ENCODE measurements at places on chromosomes 1 and 21.

GRCh38 chr1:116415699-116416533, 42.9 kb downstream of the ATP1A1 start:
- DNase-seq: peak; percentile 49

- no peak for DNase-seq
Measured at GRCh38 chr1:215488850-215489249, 78.3 kb upstream of the KCTD3 start.

- no peak for DNase-seq
Measured at GRCh38 chr1:23661887-23662286, 29.7 kb upstream of the RPL11 start.

DNA sequence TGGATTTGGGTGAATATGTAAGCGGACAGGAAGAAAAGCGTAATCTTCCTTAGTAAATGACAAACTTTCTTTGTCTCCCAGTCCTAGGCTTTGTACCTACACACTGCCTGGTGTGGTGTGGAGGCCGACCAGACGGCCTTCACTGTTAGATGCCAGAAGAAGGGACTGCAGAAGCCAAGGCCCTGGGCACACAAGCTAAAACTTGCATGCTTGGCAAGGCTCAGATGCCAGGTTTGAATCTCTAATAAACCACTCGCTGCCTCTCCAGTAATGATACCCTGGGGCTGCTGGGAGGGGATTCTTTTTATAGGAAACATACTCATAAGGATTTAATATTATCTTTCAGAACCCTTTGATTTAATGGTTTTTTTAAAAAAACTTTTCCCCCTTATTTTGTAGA, 263.8 kb downstream of the PTPRC start:
- no peak for DNase-seq

DNA sequence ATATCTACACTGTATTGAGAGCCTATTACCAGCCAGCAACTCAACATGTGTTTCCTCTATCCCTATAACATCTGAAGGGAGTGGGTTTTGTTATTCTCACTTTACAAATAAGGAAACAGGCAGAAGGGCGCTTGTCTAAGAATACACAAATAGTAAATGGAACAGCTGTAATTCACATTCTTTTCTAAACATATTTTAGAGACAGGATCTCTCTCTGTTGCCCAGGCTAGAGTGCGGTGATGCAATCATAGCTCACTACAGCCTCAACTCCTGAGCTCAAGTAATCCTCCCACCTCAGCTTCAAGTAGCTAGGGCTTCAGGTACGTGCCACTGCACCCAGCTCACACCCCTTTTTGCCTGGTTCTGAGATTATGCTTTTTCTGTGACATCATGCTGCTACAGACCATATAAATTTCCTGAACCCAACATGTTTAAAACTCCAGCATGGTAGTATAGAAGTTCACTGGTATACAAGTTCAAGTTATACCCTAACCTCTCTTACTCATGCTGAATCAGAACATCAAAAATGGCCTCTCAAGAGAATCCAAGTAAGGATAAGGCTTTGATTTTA, 8.6 kb upstream of the TACSTD2 start:
- DNase-seq: no peak

- no peak for DNase-seq
Measured at GRCh38 chr1:205970486-205970885, 27.2 kb upstream of the SLC26A9 start.

DNA sequence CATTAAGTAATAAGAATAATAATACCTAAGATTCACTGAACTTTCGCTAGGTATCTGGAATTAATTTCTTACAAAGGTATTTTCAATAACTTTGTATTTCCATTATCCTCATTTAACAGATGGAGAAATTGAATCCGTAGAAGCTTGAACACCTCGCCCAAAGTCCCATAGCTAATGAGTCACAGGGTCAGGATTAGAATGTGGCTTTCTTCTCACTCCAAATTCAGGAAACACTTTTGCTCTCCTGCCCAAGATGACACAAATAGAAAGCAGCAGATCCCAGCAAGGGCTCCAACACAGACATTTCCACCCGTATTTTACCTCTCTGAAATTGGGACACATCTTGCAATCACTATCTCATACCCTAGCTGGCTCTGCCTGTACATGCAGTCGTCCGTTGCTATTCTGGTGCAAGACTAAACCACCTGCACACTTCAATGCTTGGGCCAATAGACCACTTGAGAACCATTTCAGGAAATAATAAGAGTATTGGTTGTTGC, 125.9 kb upstream of the GREM2 start:
- DNase-seq: no peak

DNA sequence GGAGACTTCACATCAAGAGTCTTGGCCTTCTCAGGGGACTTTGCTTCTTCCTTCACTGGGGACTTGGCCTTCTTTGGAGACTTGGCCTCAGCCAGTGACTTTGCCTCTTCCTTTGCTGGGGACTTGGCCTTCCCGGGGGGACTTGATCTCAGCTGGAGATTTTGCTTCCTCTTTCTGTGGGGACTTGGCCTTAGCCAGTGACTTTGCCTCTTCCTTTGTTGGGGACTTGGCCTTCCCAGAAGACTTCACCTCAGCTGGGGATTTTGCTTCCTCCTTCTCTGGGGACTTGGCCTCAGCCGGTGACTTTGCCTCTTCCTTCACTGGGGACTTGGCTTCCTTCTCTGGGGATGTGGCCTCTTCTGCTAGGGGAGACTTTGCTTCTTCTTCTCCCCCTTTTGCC, 13.5 kb upstream of the CD2 start:
- DNase-seq: no peak

All from hematopoietic multipotent progenitor cell treated with erythropoietin and hydrocortisone succinate and interleukin-3 and kit ligand, for 17 days (in vitro differentiated cells).